Stimulated activated CD8-positive, alpha-beta memory T cell treated with anti-CD3 and anti-CD28 coated beads, Interleukin-7, amount 100 ng/mL, for 24 hours (primary cell): ENCODE measurements at places on chromosomes 4 and X.

- DNase-seq, result no peak
Observed at GRCh38 chr4:84070289-84070688, 428.8 kb downstream of the NKX6-1 start.

GRCh38 chr4:57504139-57504538 is 394.0 kb upstream of the IGFBP7 start:
- no peak for DNase-seq

DNA sequence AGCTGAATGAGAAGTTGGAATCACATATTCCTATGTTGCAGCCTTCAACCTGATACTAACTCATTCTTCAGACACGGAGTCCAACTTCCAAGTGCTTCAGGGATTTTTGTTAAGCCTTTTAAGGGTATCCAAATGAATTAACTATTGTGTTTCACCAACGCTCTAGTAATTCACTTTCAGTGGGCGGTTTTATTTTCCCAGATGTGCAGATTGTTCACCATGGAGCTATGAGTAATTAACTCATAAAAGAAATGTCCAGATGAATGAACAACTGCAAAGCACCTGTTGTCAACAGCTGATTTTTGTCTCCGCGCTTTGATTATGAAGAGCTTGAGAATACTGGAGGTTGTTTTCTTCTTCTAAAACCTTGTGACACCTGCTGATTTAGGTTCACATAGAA is 187.6 kb downstream of the CBR4 start:
- DNase-seq, result no peak

- no peak for DNase-seq
Observed at GRCh38 chrX:153871451-153871850, 14.5 kb downstream of the L1CAM start.

DNA sequence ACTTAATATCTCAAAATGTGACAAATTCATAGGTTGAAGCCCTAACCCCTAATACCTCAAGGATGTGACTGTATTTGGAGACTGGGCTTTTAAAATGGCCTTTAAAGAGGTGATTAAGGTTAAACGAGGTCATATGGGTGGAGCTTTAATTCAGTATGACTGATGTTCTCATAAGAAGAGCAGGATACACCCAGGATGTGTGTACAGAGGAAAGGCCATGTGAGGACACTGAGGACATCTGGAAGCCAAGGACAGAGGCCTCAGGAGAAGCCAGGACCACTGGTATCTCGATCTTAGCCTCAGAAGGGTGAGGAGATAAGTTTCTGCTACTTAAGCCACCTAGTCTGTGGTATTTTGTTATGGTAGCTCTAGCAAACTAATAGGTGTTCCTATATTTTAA is 49.0 kb upstream of the SHISA3 start:
- no peak for DNase-seq

GRCh38 chr4:151184523-151185458 is 85.4 kb downstream of the RPS3A start:
- DNase-seq, result no peak

DNA sequence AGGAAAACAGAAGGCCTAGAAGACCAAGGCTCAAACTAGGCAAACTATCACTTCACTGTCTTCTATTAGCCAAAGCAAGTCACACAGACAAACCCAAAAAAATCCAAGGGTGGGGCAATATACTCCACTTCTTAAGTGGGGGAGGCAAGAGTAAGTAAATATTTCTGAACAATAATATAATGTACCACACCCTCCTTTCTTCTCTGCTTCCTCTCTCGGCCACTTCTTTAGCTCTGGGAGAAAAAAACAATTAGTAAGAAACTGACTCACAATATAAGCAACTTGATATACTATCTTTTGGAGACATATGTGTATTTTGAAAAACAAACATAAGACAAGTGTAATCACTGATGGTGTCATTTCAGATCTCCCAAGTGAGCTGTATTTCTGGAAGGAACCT is 14.8 kb downstream of the DCAF8L1 start:
- DNase-seq, result no peak

GRCh38 chr4:48051078-48051477 is 34.5 kb downstream of the NIPAL1 start:
- no peak for DNase-seq

- DNase-seq, result no peak
Observed at GRCh38 chr4:5874811-5875449, 18.0 kb downstream of the CRMP1 start.

- DNase-seq, result no peak
Observed at GRCh38 chr4:87734936-87735335, 64.4 kb upstream of the IBSP start.

- DNase-seq, result no peak
Observed at GRCh38 chr4:180164799-180165198, 2078.4 kb upstream of the TENM3 start.

- no peak for DNase-seq
Observed at GRCh38 chrX:119325456-119325855, 73.7 kb upstream of the SLC25A43 start.

DNA sequence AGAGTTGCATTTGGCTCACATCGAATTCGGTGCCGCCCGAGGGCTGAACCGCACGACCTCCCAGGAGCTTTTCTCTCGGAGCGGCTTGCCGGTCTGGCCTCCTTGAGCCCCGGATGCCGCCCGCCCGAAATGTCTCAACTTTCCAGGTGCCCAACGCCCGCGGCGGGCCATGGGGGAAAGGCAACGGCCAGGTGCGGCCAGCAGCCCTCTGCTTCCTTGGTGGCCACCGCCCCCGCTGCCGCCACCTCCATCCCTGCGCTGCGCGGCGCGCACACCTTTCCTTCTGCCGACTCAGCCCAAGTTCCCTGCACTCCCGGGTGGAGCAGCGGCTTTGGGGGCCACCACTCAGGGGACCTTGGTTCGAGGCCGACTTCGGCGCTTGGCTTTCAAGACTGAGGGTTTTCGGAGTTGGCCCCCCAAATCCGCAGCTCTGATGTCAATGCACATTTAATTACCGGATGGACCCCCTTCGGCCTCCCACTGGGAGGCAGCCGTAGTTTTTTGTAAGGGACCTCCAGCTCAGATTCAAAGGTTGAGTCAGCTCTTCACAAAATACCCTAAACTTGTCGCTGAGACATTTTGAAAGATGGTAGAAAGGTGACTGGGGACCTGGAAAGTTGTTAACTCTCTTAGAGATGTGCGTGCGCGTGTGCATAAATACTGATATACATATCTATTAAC is 1.1 kb downstream of the AFF2 start:
- DNase-seq, result no peak

- no peak for DNase-seq
Observed at GRCh38 chr4:123613586-123614344, 217.2 kb downstream of the SPRY1 start.

DNA sequence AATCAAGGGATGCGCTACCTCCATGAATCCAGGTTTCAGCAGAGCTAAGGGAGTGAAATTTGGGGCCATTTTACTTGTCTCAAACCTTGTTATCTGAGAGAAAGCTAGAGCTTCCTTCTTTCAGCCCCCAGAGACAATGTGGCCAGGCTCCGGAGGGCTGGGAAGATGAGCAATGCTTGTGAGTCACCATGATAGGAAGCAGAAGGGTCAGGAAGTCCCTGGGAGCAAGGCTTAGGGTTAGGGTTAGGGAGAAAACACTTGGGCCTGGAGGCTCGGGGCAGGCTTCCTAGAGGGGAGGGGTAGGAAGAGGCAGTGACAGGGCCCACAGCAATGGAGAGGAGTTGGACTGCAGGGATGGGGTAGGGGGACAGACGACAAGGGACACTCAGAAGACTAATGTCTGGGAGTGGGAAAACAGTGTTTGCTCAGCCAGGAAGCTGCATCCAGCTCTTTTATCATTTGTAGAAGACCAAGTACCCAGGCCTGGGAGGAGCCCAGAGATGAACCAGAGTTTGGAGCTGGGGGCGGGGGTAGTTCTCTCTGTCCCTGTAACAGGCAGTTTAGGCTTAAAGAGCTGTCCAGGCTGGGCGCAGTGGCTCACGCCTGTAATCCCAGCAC is 16.4 kb upstream of the PORCN start:
- no peak for DNase-seq

DNA sequence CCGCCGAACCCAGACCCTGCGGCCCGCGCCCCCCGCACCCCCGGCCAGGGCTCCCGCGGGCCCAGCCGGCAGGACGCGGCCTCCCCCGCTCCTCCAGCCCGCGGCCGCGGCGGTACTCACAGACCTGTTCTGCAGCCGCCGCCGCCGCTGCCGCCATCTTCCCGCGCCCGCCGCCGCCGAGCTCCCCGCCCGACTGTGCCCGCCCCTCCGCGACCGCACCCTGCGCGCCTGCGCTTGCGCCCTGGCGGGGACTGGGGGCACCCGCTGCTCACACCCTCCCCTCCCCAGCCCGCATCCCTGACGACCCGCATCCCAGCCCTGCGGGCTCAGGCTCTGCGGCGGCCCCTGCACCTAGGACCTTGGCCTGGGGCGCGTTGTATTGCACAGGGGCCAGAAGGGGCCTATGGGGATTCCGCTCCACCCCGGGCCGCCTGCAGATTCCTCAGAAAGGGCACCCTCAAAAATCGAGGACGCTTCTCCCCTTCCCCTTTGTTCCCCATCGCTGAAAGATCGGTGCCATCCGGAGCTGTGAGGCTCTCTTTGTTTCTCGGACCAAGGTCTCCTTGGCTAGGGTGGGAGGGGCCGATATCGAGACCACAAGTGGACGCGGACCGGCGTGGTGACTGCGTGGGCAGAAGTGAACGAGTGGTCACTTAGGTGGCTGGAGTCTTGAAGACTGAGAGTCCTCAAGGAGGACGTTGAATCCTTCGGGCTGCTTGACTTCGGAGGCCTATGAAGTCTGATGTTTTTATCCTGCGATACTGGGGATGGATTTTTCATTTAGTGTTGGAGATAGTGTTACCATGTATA is at the start of gene SGCB:
Gene SGCB (minus strand): TSS at position 197 of the 810 bp plus-strand sequence. CDS start 40 bp downstream, at position 157.
- DNase-seq, result peak; percentile 50

- DNase-seq, result no peak
Observed at GRCh38 chrX:45232139-45232538, 31.5 kb upstream of the DIPK2B start.

DNA sequence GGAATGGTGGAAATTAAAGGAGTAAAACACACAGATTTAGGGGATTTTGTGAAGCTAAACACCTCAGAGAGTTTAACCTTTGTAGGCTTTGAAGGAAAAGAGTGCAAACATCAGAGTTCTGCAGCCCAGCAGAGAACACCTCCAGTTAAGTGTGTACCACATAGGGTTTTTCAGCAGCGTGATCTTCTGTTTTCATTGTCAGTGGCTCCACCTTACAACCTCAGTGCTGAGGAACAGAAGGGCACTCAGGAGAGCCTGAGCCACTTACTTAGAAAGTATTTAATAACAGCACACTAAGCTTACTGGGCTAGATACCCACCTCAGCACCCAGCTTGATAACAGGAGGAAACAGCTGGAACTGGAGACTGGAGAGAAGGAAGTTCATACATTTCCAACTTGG is 2.0 kb upstream of the FBXW7 start:
- no peak for DNase-seq

- DNase-seq, result no peak
Observed at GRCh38 chr4:1717129-1718094, 3.7 kb downstream of the TMEM129 start.

DNA sequence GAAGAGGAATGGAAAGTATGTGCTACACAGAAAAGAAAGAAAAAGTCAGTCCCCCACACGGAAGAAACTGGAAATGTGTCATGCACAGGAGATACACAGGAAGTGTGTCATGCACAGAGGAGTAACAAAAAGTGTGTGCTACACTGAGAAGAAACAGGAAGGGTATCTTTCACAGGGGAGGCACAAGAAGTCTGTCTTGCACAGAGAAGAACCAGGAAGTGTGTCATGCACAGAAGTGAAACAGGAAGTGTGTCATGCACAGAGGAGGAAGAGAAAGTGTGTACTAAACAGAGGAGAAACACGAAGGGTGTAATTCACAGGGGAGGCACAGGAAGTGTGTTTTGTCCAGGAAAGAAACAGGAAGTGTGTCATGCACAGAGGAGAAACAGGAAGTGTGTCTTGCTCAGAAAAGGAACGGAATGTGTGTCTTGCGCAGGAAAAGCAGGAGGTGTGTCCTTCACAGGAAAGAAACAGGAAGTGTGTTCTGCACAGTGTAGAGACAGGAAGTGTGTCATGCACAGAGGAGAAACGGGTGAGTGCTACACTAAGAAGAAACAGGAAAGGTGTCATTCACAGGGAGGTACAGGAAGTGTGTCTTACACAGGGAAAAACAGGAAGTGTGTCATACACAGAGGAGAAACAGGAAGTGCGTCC is 527.2 kb upstream of the PRKX start:
- DNase-seq, result no peak

GRCh38 chrX:153776120-153776599 is 4.7 kb upstream of the SRPK3 start:
- no peak for DNase-seq

DNA sequence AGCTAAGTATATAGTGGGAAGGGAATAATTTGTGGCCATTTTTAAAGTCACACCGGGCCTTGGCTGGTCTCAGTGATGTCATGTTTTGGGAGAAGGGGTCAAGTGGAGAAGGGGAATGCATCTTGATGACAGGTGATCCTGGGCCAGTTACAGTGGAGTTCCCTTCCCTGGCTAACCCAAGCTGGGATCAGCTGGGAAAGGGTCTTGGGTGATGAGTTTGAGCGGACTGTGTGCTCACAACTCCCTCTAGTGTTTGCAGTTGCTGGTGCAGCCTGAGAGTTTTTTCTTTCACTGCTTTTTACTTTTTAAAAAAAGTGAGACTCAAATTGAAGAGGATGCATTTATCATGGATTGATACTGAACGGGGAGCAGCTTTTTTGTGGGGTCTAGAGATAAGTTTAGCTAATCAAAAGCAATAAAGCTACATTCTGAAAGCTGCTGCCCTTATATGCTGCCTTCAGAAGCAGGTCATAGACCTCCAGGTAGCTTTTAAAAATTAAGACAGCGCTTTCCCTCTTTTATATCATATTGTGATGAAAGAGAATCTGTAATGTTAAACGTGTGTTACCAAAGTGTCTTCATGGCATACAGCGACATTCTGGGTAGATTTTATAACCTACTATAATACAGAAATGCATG is 164.7 kb downstream of the DCLK2 start:
- no peak for DNase-seq

GRCh38 chrX:134287346-134287745 is 50.4 kb downstream of the CCDC160 start:
- no peak for DNase-seq

GRCh38 chr4:40918330-40918729 is 168.6 kb downstream of the NSUN7 start:
- DNase-seq, result no peak

GRCh38 chrX:47563801-47564315 is 2.9 kb downstream of the ARAF start:
- DNase-seq, result no peak
